ENCODE measurements at places on chromosomes 6 and 20.

DNA sequence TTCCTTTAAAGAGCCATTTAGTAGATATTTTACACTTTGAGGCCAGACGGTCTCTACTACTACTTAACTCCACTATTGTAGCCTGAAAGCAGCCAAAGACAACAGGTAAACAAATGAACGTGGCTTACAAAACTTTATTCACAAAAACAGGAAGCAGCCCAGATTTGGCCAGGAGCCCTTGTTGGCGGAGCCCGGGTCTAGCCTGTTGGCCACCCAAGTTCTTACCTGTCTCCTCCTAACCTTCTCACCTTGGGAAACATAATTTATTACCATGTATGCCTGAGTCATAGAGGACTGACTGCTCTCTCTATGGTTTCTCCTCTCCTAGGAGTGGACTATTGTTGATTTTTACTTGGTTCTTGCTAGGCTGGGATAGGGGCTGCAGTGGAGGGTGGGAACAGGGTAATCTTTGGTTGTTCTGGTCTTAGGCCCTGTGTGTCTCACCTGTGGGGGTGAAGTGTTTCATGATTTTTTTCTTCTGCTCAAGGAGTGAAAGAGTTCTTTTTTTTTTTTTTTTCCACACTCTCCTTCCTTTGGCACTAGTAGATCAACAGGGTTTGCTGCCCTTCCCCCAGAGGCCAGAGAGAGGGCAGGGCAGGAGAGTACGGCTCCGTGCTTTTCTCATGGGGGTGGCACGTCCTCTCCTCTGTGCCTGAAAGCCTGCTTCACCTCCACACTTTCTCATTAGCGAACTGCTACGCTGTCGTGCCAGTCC, 90.0 kb downstream of the RPP40 start:
- no peak for DNase-seq

- no peak for DNase-seq
Measured at GRCh38 chr6:70763754-70764510, 96.2 kb downstream of the SMAP1 start.

DNA sequence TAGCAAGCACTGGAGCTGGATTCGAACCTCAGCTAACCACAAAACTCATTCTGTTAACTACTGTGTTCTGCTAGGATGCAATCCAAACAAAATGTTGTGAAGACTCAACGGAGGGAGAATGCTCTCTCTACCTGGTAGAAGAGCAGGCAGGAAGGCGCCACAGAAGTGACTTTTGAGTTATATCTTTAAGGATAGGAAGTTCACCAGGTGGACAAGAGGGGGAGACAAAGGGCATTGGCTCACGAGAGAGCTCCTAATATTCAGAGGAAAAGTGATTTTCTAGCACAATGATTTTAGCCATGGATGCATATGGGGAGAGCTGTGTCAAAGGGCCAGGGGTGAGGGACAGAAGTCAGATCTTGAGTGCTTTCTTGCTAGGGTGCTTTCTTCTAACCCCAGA, 108.4 kb upstream of the MAFB start:
- DNase-seq, result no peak

DNA sequence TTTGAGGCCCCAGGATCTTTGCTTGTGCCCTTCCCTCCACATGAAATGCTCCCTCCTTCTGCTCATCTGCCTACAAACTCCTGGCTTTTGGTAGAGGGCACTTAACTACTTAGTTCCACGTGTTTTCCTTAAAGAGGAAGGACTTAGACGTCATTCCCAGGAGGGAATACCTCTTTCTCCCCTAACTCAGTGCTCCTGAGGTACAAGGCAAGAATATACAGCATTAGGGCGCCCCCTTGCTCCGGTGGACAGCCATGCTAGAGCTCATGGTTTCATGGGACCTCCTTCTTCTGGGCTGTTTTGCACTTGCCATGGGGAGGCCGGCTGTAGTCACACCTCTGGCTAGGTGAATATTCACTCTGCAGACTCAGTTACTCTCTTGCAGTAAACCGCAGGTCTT, 93.8 kb upstream of the LY86 start:
- DNase-seq, result no peak

- DNase-seq, result no peak
Measured at GRCh38 chr6:56318851-56319250, 71.5 kb upstream of the COL21A1 start.

DNA sequence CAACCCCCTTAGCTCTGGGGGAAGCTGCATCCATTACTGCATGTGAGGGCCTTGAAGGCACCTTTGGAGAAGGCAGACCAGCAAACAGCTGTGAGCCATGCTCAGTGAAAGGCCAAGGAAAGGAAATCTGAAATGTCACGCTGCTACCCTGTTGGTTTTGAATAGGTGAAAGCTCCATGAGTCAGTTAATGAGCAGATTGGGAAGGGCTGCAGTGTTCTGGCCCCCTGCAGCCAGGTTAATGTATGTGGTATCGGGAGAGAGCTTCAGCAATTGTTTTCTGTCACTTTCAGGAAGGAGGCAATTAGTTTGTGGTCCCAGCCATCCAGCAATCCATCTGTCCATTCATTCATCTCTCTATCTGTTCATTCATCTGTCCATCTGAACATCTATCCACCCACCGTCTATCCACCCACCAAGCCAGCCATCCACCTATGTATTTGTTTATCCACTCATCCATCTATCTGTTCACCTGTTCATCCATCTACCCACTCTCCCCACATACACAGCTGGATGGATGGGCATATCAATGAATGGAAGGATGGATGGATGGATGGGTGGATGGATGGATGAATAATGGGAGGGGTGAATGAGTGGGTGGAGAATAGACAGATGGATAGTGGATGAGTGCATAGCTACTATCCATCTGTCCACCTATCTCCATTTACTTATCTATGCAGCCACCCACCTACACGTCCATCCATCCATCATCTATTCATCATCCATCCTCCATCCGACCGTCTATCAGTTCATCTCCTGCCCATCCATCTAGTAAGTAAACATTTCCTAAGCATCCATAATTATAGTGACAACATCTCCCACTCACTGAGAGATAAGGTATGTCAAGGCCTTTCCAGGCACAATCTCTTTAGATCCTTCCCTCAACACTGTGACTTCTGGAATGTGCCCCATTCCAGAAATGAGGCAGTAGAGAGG, 16.0 kb downstream of the PCK1 start:
- no peak for DNase-seq

GRCh38 chr6:17197607-17198006, 83.6 kb upstream of the RBM24 start:
- DNase-seq, result no peak
